ENCODE measurements at places on chromosomes 5 and 9. TPM values are rescaled to one million over a fixed set of nuclear protein-coding genes. Genes with fewer than 3 reads are reported as not detected.

NEURL1B gene
- 27.9 TPM for total RNA-seq

WDR31 gene
- total RNA-seq = 8.1 TPM

DNA sequence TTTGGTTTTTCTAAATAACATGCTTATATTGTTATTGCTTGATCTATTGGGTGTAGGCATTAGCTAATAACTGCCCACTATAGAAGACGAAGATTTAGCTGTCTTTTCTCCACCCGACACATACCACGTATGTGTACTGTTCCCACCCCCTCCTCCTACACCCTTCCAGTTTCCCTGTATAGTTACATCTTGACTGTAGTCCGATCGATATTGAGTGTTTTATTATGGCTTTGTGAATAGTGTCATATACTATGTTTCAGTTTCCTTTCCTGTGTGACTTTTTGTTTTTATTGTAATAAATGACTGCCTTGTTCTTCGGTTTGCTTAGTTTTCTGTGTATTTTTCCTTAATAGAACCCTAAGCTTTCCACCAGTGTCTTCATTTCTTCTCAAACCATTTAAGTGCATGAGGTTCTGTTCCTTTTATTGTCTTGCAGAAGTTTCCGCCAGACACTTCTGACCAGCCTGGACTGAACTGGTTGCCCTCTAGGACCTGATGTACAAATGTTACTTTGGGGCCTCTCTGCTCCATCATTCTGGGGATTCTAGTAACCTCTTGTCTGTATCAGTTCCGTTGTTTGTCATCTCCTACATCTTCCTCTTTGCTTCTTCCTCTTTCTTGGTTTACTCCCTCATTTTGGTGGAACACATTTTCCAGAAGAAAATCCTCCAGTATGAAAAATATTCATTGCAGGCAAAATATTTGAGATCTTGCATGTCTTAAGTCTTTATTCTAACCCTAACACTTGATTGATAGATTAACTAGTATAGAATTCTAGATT is 61.8 kb downstream of the PRKACG start:
- no peak for DNase-seq

FLT4 gene
- total RNA-seq = 11.1 TPM

TAF11L5 gene
- not detected for total RNA-seq

DNA sequence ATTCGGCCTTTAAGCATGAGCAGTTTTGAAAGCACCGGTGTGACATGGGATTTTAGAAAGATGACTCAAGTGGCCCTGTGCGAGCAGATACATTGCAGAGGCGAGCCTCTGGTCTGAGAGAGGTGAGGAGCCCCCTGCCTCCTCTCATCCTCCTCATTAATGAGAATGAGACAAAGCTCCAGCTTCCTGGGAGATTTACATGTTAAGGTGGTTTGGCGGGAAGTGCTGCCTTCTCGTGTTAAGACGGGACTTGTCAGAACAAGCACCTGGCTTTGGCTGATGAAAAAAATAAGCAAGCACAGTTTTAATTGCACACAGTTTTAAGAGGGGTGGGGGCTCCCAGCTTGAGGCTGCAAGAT is 68.1 kb downstream of the ACTL7B start:
- DNase-seq = no peak

DNA sequence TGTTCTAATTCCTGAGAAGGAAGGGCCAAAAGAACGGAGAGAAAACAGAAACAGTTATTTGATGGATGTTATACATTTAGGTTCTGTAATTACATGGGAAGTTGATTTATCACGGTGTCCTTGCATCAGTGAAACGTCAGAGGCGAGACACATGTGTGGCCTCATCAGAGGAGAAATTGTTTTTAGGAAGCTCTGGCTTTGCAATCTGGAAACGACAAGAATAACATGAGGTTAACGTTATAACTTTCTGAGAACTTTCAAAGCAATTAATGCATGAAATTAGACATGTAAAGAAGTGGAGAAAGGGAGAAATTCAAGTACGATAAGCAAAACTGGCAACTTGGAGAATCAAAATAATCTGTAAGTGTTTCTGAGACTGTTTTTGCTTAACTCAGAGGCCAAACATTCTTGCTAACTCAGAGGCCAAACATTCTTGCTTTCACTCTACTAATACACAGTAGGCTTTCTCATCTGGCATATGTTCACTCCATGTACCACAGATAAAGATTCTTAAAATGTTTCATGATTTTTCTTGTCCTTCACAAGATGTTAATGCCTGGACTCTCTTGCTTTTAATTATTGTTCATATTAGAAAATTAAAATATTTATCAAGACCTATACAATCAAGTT is 933.0 kb downstream of the TLE4 start:
- no peak for DNase-seq

- DNase-seq = no peak
Observed at GRCh38 chr5:179792612-179793467, 946 bp upstream of the LTC4S start.

RPL35 gene
- total RNA-seq = 704 TPM

Data from mucosa of gallbladder (tissue), 1 donor.